ENCODE measurements at places on chromosomes 13 and 19. TPM values are rescaled to one million over a fixed set of nuclear protein-coding genes. Genes with fewer than 3 reads are reported as not detected.

GRCh38 chr19:39539165-39539517 is 820 bp downstream of the EID2 start:
- peak overlapping the region; percentile 83 for H3K27ac ChIP-seq
- H3K27me3 ChIP-seq, result peaks cover 3% of the 10 kb centered on the region
- peaks cover 19% of the 10 kb centered on the region for H3K36me3 ChIP-seq
- DNase-seq, result no peak
- peaks cover 36% of the 10 kb centered on the region for H3K4me1 ChIP-seq
- H3K4me3 ChIP-seq, result peak overlapping the region; percentile 91

DNA sequence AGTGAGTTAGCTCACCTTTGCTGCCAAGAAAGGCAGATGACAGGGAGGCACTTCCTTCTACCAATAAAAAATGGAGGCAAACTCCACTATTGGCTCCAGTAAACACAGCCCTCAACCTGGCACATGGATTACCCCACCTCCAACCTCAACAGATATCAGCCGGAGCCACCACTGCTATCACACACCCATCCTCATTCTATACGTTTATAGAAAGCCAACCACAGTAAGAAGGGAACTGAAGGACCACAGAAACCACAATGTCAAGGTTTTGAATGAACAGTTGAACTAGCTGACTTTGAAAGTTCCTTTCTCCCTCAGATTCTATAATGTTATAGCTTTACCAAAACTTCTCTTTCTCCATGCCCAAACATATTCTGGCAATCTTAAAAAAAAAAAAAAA is 526.2 kb downstream of the UQCRFS1 start:
- H3K27ac ChIP-seq, result no peak overlapping the region
- no peak for DNase-seq
- peaks cover 6% of the 10 kb centered on the region for H3K4me1 ChIP-seq
- no peaks in the 10 kb centered on the region for H3K27me3 ChIP-seq
- no peak overlapping the region for H3K4me3 ChIP-seq

- H3K4me3 ChIP-seq, result peak overlapping the region; percentile 91
- peak; percentile 95 for DNase-seq
- H3K27me3 ChIP-seq, result no peaks in the 10 kb centered on the region
- peak overlapping the region; percentile 94 for H3K27ac ChIP-seq
These were observed 406 bp upstream of the NUMBL start for GRCh38 chr19:40690693-40691420.

DNA sequence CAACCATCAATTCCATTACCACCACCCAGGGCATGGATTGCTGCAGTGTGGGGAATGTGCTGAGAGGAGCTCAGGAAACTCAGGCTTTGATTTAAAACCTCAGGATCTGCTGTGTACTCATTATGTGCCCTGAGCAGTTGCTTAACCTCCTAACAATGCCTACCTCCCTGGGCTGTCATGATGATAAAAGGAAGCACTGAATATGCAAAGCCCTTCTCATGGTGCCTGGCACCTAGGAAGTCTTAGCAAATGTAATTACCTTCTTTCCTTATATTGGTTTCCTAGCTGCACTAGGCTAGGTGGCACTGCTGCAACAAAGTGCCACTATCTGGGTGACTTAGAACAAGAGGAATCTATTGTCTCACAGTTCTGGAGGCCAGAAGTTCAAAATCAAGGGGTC is 62.2 kb downstream of the KCTD12 start:
- no peak overlapping the region for H3K4me3 ChIP-seq
- H3K27ac ChIP-seq, result no peak overlapping the region
- H3K4me1 ChIP-seq, result peaks cover 4% of the 10 kb centered on the region
- no peaks in the 10 kb centered on the region for H3K36me3 ChIP-seq
- H3K27me3 ChIP-seq, result peaks cover 2% of the 10 kb centered on the region
- DNase-seq, result no peak

DNA sequence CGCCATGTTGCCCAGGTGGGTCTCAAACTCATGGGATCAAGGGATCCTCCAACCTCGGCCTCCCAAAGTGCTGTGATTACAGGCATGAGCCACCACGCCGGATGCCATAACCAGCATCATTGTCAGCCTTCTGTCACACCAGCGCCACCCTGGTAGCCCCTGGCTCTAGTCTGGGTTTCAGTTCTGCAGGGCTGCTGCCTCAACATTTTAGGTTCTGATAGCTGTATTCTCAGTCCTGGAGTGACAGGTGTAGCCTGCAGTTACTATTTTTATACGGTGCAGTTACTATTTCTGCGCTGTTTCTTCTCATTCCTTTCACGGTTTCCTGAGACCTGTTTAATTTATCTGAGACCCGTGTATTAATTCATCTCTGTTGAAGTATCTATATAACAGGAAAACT is 57.1 kb downstream of the TRPM4 start:
- H3K4me1 ChIP-seq, result peaks cover 5% of the 10 kb centered on the region
- no peak overlapping the region for H3K27ac ChIP-seq
- no peak overlapping the region for H3K4me3 ChIP-seq
- no peaks in the 10 kb centered on the region for H3K36me3 ChIP-seq
- H3K27me3 ChIP-seq, result no peaks in the 10 kb centered on the region
- no peak for DNase-seq

DNA sequence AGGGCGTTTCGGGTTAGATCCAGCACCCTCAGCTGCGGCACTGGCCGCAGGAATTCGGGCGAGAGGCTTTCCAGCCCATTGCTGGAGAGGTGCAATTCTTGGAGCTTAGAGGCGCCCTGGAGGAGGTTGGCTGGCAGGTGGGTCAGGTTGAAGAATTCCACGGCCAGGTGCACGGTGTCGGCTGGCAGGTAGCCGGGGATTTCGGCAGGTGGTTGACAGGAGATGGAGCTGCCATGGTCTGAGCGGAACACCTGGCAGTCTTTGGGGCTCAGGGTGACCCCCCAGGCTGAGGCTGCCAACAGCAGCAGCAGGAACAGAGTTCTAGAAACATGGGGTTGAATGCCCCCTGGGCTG is 1.3 kb downstream of the LRG1 start:
- peaks cover 14% of the 10 kb centered on the region for H3K4me1 ChIP-seq
- H3K36me3 ChIP-seq, result no peaks in the 10 kb centered on the region
- peaks cover 5% of the 10 kb centered on the region for H3K27me3 ChIP-seq
- no peak for DNase-seq
- H3K27ac ChIP-seq, result no peak overlapping the region
- H3K4me3 ChIP-seq, result no peak overlapping the region

ZNF177 gene
- not detected for total RNA-seq

EXOC3L2 gene
- not detected for total RNA-seq

BEST2 gene
- total RNA-seq, result not detected

ADGRE3 gene
- not detected for total RNA-seq

METTL21C gene
- not detected for total RNA-seq
